ENCODE measurements at places on chromosomes 16 and 17.

GRCh38 chr16:85190572-85190971, 78.3 kb upstream of the CIBAR2 start:
- DNase-seq, result no peak

DNA sequence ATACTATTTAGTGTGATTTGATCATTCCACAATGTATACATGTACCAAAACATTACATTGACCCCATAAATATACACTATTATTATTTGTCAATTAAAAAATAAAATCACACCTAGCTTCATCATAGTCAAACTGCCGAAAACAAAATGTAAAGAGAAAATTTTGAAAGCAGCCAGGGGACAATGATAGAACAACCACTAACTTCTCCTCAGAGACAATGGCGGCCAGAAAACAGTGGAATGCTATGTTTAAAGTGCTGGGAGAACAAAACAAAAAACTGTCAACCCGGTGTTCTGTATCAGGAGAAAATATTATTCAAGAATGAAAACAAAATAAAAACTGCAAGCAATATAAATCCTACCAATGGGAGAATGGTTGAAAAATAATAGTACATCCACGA, 63.2 kb downstream of the METRNL start:
- no peak for DNase-seq

DNA sequence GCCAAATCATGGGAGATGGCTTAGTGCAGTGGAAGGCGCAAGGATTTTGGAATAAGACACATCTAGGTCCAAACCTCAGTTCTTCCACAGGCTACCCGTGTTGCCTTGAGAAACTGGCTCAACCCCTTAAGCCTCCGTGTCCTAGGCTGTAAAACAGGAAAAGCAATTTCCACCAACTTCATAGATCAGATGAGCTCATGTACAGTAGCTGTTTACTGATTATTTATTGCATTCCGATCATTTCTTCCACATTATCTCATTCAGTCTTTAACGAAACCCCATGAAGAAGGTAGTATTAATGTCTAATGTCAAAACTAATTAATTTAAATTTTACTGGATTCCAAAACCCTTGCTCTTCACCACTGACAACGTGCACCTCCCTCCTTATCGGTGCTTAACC, 231.6 kb downstream of the GRIN2A start:
- no peak for DNase-seq

- DNase-seq, result peak; percentile 99
Observed at GRCh38 chr17:82698065-82698973, at the start of gene RAB40B. Gene RAB40B (minus strand): TSS chr17:82698698. CDS start chr17:82698596, 102 bp downstream.
